ENCODE measurements at places on chromosomes 4 and X.

- DNase-seq = no peak
Measured at GRCh38 chr4:124484008-124484407, 228.5 kb downstream of the ANKRD50 start.

DNA sequence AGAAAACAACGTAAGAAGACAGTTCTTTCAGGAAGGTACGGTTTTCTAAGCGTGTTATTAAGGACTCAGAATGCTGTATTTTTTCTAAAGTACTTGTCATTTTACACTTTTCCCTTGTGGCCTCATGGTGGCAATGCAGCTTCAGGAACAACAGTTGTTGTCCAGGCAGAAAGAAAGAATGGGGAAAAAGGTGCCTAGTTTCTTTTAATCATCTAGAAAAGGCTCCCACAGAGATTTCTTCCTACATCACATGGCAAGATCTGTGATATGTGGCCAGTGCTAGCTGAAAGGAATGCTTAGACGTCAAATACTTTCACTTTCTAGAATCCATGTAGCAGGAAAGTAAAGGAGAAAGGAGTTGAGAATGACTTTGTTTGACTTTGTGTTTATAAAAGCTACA is 49.0 kb upstream of the TRAM1L1 start:
- DNase-seq = no peak

- DNase-seq = no peak
Measured at GRCh38 chr4:102809190-102809589, 18.2 kb downstream of the UBE2D3 start.

- DNase-seq = no peak
Measured at GRCh38 chr4:75930152-75930551, 10.7 kb downstream of the NAAA start.

- DNase-seq = no peak
Measured at GRCh38 chr4:86822136-86822535, 27.0 kb downstream of the SLC10A6 start.

- no peak for DNase-seq
Measured at GRCh38 chr4:10082047-10082446, 34.6 kb downstream of the WDR1 start.

- peak; percentile 85 for DNase-seq
Measured at GRCh38 chrX:119468551-119469312, 488 bp downstream of the SLC25A5 start.

GRCh38 chr4:114385195-114385985 is 213.2 kb upstream of the UGT8 start:
- no peak for DNase-seq
